ENCODE measurements at places on chromosomes 11 and 22.

DNA sequence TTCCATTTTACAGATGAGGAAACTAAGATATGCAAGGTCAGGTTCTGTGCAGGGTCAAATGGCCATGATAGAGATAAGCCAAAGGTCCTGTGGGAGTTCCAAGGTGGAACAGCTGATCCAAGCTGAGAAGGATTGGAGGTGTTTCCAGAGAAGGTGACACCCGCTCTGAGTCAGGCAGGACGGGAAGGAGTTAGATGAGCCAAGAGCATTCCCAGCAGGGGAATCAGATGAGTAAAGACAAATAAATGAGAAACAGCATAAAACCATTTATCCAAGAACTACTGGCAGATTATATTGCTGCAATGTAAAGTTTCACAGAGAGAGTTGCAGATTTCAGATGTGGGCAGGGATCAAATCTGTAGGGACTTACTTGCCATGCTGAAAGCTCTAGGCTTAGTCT is 18.9 kb upstream of the HEPHL1 start:
- no peak for DNase-seq

DNA sequence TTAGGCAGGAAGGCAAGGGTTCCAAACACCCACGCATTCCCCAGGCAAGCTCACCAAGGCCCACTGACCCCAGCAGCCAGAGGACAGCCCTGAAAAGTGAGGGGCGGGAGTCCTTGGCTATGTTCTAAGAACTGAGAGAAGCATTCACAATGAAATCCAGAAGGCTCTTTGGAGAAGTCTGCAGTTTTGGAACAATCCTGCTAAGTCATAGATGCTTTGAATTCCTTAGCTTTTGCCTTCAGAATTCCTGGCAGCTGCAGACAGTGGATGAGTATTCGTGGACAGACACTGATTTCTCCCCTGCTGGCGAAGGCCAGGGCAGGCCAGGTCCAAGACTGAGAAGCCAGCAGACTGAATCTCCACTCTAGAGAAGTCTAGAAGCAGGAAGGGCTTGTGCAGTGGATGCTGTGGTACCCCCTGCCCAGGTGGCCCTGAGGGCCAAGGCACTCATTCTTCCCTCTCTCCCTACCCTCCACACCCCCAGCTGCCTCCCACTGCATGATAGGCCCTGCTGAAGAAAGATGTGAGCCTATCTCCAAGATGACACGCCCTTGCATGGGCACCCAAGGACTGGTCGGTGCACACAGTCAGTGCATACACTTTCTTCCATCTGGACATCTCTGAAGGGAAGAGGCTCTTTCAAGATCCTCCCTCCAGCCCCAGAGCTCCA is 133.2 kb upstream of the TEAD1 start:
- no peak for DNase-seq

- no peak for DNase-seq
These were observed 3.6 kb upstream of the MRGPRG start for GRCh38 chr11:3222003-3222855.

- DNase-seq = no peak
These were observed 706.0 kb downstream of the KCNA4 start for GRCh38 chr11:29310725-29311342.

GRCh38 chr11:121535129-121535796 is 82.5 kb upstream of the SORL1-AS1 start:
- no peak for DNase-seq

- no peak for DNase-seq
These were observed 45.5 kb upstream of the TTLL12 start for GRCh38 chr22:43232445-43232844.

Measured in stimulated activated CD4-positive, alpha-beta T cell treated with anti-CD3 and anti-CD28 coated beads, Interleukin-15, amount 100 ng/mL, for 1 hour (primary cell).